ENCODE measurements at places on chromosomes 2 and 18.

DNA sequence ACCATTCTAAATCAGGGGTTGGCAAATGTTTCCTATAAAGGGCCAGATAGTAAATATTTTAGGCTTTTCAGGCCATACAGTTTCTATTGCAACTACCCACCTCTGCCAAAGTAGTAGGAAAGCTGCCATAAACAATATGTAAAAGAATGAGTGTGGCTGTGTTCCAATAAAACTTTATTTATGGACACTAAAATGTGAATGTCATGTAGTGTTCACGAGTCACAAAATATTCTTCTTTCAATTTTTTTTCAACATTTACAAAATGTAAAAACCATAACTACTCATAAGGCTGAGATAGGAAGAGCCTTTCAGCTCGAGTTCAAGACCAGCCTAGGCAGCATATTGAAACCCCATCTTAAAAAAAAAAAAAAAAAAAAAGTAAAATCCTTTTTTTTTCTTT, 13.4 kb downstream of the KCNG3 start:
- no peak for DNase-seq

DNA sequence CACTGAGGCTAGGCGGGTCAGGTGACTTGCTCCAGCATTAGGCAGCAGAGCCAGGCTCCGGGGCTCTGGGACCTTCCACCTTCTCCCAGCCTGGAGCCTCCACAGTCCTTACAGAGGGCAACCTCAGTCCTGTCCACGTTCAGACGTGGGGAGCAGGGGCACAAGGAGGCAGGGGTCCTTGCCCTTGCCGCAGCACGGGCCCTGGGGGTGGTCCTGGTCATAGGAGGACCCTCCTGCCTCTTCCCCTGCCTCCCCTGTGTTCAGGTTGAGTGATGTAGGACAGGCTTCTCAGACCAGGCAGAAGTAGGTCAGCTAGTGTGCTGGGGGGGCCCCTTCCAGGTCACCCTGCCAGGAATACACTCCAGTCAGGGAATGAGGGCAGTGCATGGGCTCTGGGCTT, 5.4 kb upstream of the ARHGEF4 start:
- DNase-seq = no peak

GRCh38 chr18:362311-363290, 94.8 kb upstream of the THOC1 start:
- no peak for DNase-seq

GRCh38 chr2:153953761-153954160, 82.0 kb downstream of the GALNT13 start:
- DNase-seq = no peak

DNA sequence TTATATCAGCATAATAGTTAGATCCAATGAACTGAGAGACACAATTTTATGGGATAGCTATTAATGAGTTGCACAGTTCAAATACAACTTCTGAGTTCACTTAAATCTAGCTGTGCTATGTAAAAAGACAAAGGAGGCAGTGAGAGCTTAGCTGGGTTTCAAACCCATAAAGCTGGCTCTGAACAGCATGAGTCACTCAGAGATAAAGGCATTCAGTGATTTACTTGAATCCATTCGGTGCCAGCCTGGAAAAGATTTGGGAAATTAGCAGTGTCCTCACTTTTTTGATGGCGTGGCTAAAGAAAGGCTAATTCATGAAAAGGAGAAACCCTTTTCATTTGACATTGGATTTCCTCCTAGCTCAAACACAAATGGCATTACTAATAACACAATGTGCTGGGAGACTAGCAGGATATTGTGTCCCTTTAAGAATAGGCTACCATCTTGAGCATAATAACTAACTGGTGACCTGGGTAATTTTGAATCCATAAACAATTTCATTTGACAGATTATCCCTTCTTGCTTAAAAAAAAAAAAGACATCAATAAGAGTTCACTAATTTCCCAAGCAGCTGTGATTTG, 98.4 kb upstream of the NEUROD1 start:
- no peak for DNase-seq

GRCh38 chr18:2400701-2401196, 170.6 kb downstream of the METTL4 start:
- no peak for DNase-seq

DNA sequence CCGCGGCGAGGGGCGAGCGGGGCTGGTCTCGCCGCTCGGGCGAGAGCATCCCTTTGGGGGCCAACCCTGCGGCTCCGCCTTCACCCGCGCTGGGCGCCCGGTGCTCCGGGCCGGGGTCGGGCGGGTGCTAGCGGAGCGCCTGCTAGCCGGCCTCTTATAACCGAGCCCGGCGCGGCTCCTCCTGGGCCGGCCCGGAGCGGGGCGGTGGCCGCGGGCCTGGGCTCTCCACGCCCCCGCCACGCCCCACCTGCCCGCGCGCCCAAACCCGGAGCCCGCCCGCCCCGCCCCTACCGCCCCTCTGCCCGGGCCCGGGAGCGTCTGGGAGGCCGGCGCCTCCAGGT, at the start of gene FOXI3:
Gene FOXI3, minus strand, starts transcription at position 129 of the 341 bp plus-strand sequence. CDS start 158 bp downstream, outside the sequence.
- DNase-seq = peak; percentile 83

DNA sequence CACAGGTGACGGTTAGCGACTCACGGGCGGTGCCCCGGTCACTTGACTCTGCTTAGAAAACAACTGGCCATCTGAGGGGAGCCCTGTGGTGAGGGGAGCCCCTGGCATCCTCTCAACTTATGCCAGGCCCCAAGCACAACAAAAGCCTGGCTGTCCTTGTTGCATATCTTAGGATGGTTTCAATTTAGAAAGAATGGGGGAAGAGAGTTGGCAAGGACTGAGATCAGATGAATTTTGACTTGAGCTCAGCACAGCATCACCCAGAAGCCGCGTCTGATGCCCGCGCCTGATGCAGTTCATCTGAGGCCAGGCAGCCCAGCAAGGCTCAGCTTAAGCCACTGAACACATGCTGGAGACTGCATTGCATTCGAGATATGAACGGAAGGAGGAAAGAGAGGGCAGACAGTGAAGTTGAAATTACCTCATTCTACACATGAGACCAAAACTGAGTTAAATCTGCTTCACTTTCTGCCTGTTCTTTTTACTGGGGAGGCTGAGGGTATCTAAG, 36.8 kb downstream of the MYT1L start:
- DNase-seq = no peak

- DNase-seq = no peak
Observed at GRCh38 chr2:112081262-112081661, 26.2 kb downstream of the TMEM87B start.

DNA sequence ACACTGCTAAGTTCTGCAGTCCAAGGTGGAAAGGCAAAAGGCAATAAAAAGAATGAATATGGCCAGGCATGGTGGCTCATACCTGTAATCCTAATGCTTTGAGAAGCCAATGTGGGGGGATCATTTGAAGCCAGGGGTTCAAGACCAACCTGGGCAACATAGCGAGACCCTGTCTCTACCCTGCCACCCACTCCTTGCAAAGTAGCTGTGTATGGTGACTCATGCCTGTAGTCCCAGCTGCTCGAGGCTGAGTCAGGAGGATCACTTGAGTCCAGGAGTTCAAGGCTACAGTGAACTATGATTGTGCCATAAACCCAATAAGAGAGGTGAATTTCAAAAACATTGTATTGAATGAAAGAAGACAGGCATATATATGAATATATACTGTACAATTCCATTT, 2.4 kb downstream of the MYL12B start:
- peak; percentile 34 for DNase-seq

- peak; percentile 87 for DNase-seq
Observed at GRCh38 chr2:176118601-176119339, 2.2 kb downstream of the HOXD10 start.

- peak; percentile 72 for DNase-seq
Observed at GRCh38 chr2:187554011-187554703, at the start of gene TFPI. TFPI (minus strand) TSS chr2:187554435; CDS start chr2:187503768, 50,667 bp downstream.

DNA sequence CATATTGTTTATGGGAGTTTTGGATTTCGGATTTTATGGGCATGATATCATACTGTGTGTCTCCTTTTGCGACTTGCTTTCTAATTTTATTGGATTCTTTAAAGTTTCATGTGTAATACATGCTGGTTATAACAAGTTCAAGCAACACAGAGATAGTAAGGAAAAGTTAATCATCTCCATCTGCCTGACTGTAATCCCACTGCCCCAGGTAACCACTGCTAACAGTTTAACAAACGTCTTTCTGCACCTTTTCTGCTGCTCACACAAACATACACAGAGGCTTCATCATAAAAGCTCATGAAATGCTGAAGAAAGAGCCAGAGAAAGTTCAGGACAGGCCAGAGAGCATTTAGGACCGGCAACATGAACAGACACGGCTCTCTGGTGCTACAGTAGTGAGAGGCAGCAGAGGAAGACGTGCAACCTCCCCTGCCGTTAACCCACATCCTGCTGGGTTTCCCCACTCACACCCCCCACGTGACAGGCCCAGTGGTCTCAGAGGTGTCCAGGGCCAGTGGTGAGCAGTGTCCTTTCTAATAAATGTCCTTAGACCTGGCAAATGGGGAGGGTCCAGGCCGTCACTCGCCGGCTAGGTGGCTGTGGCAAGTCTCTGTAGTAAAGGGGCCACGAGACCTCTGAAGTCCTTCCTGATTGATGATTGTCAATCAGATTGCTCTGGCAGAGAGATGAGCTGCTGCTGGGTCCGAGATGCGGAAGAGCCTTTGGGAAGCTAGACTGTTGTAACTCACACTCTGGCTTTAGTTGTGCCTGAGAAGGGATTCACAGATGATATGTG, 43.0 kb upstream of the SLC1A4 start:
- no peak for DNase-seq

DNA sequence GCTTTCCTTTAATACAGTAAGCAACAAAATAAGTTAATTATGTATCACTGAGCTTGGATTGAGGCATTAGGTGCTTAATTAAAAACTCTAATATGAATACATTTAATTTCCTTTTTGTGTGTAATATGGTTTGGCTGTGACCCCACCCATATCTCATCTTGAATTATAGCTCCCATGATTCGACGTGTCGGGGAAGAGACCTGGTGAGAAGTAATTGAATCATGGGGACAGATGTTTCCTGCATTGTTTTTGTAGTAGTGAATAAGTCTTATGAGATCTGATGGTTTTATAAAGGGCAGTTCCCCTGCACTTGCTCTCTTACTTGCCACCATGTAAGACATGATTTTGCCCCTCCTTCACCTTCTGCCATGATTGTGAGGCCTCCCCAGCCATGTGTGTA, 325.4 kb upstream of the CDH7 start:
- no peak for DNase-seq

DNA sequence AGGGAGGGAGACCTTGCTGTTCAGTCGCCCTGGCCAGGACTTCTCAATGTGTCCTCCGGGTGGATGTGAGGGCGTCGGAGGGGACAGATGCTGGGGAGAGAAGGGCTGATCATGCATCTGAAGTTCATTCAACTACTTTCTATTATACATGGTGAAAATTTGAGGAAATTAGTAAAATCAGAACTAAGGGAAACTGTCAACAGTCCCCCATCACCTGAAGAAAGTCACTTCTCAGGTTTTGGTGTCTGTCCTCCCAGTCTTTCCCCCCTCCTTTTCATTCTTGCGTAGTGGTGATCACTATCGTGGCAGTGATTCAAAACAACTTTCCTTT, 17.4 kb upstream of the ACKR3 start:
- no peak for DNase-seq

DNA sequence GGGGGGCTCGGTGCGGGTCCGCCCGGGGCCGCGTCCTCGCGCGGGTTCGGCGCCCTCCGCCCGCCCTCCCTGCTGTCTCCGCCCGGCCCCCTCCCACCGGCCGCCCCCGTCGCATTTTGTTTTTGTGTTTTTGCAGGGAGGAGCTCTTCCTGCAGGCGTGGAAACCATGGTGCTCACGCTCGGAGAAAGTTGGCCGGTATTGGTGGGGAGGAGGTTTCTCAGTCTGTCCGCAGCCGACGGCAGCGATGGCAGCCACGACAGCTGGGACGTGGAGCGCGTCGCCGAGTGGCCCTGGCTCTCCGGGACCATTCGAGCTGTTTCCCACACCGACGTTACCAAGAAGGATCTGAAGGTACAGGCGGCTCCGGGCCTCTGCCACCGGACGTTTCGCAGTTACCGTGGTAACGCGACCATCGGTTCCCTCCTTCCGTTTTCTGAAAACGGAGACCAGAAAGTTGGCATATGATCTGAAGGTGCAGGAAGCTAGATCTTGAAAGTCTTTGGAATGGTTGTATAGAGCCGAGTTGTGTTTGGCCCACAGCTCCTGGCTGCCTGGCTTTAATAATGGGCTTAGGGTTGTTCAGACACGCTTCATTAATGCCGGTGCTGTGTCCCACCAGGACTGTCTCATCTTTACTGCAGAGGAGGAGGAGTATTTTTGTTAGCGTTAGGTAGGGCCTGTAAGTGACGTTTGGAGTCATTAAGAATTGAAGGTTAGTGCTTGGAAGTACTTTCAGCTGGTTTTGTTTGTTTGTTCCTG, 891 bp downstream of the KDM3A start:
- peak; percentile 92 for DNase-seq

GRCh38 chr2:47799031-47799609, 16.2 kb downstream of the MSH6 start:
- no peak for DNase-seq
